ENCODE measurements at places on chromosomes 4 and X.
A peak's percentile ranks its signal among the peaks of the same experiment; 100 is the strongest.

GRCh38 chr4:182126603-182127002 is 116.6 kb upstream of the TENM3 start:
- no peak for DNase-seq

- no peak for DNase-seq
These were observed 8.2 kb downstream of the SH3TC1 start for GRCh38 chr4:8207314-8207713.

- no peak for DNase-seq
These were observed 50.9 kb downstream of the BEND4 start for GRCh38 chr4:42101446-42101975.

DNA sequence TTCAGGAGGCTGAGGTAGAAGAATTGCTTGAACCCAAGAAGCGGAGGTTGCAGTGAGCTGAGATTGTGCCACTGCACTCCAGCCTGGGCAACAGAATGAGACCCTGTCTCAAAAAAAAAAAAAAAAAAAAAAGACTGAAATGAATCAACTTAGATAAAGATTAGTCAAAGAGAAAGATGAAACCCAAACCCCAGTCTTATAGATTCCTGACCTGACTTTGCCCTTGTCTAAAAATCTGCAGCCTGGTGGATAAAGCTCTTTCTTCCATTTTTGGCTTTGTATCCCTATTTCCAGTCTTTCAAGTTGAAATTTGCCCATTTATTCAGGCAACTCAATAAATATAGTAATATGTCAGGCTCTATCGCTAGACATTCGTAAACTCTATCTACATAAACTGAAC is 39.3 kb upstream of the SPINK2 start:
- DNase-seq, result peak; percentile 49

DNA sequence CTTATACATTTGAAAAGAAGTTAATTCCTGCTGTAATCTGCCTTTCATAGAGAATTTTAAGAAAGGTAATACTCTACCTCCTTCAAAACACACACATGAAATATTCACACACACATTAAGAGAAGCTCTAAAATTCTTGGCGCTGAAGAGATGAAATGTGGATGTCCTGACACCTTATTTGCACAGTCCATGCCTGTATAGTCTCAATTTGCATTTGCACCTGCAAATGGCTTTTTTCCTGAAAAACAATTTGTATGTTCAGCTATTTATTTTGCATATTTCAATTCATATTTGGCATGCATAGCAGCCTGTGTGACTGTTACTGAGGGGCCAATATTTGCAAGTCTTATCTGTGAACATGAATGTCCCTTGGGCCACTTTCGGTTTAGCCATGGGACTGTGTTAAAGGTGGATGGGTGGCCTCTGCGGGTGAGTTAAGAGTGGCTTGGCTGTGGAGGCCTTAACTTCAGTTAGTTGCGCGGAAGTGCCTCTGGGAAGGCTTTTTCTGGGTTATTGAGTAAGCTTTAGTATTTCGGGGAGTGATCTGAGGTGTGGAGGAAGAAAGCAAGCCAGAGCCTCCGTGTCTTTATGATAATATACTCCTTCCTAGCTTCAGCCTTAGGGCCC is 443.3 kb upstream of the FAT1 start:
- no peak for DNase-seq

DNA sequence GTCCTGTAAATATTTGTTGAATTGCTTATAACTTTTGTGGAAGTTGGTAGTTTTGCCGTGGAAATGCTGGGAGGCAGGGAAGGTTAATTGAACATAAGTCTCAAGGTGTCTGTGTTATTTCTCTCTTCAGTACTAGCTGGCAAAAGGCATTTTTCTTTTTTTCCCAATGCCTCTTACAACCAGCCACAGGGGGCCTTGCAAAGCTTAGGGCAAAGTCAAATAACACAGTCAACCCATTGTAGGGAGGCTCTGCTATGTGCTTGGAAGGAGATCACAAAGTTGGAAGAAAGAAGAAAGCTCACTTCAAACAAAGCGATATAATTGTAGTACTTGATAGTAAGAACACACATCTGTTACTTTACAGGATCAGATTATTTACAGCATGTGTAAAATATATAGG is 802.6 kb downstream of the PDHA2 start:
- no peak for DNase-seq

DNA sequence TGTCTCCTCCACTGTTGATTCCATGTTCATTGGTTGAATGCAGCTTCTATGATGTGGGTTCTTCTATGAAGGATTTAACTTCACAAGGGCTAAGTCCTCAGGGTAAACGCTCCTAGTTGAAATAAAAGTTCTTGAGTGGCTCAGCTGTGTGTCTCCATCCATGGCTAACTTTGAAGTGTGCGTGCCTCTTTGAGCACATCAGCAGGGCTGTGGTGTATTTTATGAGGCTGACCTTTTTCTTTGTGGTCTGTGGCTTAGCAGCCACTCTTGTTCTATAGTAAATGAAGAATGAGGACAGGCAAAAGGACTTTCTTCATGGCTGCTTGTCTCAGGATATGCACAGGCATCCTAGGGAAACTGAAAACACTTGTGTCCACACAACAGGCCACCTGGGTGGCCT is 88.5 kb downstream of the KIT start:
- no peak for DNase-seq

GRCh38 chrX:39969099-39969818 is 128.5 kb downstream of the BCOR start:
- no peak for DNase-seq

GRCh38 chr4:152264106-152264505 is 271.8 kb downstream of the FBXW7 start:
- no peak for DNase-seq

GRCh38 chr4:168240821-168241220 is 77.7 kb downstream of the DDX60 start:
- no peak for DNase-seq

DNA sequence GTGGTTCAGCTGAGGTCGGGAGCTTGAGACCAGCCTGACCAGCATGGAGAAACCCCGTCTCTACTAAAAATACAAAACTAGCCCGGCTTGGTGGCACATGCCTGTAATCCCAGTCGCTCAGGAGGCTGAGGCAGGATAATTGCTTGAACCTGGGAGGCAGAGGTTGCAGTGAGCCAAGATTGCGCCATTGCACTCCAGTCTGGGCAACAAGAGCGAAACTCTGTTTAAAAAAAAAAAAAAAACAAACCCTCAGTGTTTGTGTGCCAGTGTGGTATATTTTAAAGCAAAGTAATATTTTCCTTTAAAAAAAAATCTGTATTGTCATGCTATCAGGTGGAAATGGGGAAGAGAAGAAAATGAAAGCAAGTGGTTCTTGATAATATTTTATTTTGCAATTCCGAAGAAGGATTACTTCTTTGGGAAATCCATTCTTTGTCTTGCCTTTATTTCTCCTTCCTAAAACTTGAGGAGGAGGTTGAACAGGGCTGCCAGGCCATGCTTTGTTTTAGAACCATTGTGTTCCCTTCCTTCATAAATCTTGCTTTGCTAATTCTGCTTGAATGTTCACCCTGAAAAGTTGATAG is 14.4 kb downstream of the ALG13 start:
- no peak for DNase-seq

DNA sequence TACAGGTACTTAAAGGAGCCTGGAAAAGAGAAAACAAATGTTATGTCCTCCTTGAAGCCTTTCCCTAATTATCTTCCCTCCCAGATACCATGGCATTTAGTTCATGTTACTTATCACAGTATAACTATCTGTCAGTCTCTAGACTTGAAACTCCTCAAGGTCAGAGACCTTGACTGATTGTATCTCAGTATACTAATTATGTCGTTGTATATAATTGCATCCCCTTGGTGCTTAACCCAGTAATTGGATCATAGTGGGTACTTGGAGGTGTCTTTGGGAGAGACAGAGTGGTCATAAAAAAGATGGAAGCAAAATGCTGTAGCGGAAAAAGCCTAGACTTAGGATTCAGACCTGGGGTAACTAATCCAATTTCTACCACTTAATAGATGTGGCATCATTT is 8.1 kb downstream of the IGBP1 start:
- no peak for DNase-seq

- no peak for DNase-seq
These were observed 260.7 kb downstream of the INPP4B start for GRCh38 chr4:142585411-142585810.

- no peak for DNase-seq
These were observed 25.2 kb downstream of the IL2 start for GRCh38 chr4:122431351-122431750.

DNA sequence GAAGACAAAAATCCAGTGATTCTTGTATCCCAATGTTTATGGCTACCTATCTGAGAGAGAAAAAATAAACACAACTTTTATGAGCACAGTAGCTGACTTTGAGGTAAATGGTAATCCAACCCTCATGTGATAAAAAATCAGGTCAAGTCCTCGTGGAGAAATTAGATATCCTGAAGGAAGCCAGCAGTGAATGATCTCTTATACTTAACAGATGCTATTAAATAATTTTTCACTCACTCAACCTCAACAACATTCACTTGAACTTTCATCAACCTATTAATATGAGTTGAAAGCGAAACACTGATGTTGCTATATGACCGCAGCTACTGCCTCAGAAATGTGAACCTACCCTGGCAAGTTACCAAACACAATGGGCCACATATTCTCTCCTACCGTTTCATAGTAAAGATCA is 105.4 kb downstream of the GPC3 start:
- DNase-seq, result no peak

DNA sequence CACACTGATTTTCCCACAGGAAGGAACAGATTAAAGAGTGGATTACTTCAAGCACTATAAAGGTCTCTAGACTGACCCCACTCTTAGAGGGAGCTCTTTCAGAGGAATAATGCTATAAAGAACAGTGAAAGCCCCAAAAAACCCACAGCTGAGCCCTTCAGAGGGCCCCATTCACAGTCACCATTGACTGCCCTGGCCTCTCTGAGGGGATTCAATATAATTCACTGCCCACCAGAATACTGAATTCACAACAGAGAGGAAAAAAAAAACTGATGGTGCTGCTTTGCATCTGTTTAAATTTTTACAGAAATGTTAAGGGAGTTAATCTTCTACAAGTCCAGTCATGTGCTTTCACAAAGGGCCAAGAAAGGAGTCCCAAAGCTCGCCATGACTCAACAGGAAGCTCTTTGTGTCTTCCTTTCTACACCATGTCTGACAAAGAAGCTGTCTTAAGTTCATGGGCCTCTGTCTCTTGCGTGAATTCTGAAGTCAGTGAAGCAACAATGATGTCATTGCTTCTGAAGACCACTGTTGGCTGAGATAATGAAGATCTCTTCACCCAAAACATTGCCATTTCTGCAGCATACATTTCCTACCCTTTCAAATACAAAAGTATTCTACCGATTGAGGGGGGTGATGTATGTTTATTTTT is 174.9 kb downstream of the ADAMTS3 start:
- no peak for DNase-seq

GRCh38 chrX:123918106-123918721 is 43.3 kb upstream of the STAG2 start:
- no peak for DNase-seq

DNA sequence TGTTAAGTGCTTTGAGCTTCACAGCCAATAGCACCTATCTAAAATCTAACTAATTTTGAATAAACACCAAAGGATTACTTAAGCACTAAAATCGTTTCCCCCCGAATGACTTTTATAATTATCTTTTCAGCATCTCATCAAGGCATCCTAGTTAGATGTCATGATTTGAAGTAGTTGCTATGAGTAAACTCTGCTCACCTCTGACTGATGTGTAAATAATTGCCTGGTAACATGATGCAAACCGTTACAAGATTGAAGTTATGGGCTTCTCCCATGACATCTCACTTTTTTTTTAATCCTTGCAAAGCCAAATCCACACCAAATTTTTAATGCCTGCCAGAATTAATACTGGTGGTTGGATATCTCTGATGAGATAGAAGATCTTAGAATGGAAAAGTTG is 377.1 kb downstream of the PRDM5 start:
- DNase-seq, result no peak

- DNase-seq, result no peak
These were observed 51.7 kb downstream of the TBCK start for GRCh38 chr4:106264331-106264728.

DNA sequence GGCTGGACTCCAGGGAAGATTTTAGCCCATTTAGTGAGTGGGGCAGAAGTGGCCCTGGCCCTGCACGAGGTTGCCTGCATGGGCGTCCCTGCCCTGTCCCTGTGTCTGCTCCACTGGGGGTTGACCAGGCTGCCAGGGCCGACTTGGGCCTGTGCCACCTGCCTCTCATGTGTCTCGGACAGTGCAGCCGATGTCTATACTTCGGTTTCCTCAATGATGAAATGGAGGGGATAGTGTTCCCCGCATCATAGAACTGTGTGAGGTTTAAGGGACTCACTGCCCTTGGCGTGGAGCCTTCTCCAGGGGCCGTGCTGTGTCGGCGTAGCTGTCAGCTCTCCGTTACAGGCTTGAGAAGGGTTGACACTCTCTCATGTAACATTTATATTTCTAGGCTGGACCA is 27.0 kb upstream of the MSANTD1 start:
- DNase-seq, result no peak

DNA sequence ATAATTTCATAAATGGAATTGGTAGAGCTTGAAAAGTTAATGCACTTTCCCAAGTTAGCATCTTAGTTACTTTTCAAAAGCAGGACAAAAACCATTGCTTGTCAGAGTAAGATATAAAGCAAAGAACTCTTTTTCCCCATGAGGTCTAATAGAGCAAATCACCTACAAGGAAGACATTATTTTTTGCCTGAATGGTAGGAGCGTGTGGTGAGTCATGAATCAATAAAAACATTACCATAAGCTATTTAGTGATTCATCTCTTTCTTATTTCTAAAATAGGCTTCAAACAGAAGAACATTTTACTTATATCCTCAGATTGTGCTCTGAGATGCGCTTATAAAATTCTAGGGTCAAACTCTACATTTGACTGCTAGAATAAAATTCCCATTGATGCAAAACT is 109.4 kb upstream of the GPRIN3 start:
- no peak for DNase-seq

GRCh38 chr4:84944947-84945346 is 21.5 kb downstream of the WDFY3 start:
- DNase-seq, result no peak

DNA sequence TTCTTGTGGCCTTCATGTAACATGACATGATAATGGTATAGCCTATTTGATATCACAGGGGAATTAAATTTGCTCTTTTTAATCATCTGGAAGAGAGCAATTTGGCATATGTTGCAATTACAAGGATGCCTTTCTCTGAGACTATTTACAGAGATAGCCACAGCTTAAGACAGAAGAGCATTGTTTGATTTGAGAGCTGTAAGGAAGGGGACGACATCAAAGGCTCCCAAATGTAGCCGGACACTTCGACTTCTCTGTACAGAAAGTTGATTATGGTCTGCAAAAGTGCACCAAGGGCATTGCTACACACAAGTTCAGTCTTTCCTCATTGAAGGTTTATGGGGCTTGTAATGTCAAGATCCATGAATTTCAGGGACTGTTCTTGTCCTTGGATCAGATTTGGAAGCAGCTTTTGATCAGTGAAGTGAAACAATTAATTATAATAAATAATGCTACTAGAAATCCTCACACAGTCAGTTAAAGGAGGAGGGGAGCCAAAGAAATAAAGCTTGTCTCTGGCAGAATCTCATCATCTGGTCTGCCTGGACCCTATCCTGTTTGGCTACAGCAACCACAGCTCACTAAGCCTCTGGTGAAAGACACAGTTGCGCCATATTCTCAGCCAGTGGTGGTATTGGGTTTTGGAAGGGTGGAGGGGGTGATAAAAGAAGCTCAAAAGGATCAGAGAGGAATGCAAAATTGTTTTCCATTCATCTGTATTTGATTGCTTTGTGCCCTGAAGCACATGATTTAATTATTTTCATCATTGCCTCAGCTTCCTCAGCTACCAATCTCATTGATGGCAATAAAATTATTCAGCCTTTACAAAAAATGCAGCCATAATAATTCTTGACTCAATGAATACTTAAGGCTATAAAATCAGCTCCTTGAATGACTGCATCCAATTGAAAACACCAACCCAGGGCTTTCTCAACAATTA is 654.3 kb upstream of the LCORL start:
- no peak for DNase-seq

GRCh38 chrX:132651421-132652086 is 162.7 kb upstream of the MBNL3 start:
- DNase-seq, result no peak

Data from activated CD4-positive, alpha-beta T cell treated with anti-CD3 and anti-CD28 coated beads, Interleukin-2, amount 50 U/mL, for 16 hours (primary cell).